ENCODE measurements at places on chromosomes 6 and 20. TPM values are rescaled to one million over a fixed set of nuclear protein-coding genes. Genes with fewer than 3 reads are reported as not detected.

Gene LST1
- total RNA-seq, result 139 TPM

Gene LPIN3
- 0.74 TPM for total RNA-seq

Gene MARCKS
- total RNA-seq, result 0.08 TPM

Gene ZNF391
- total RNA-seq, result 1.9 TPM

GRCh38 chr6:170033666-170034065 is 257.2 kb downstream of the DLL1 start:
- no peak for DNase-seq

DNA sequence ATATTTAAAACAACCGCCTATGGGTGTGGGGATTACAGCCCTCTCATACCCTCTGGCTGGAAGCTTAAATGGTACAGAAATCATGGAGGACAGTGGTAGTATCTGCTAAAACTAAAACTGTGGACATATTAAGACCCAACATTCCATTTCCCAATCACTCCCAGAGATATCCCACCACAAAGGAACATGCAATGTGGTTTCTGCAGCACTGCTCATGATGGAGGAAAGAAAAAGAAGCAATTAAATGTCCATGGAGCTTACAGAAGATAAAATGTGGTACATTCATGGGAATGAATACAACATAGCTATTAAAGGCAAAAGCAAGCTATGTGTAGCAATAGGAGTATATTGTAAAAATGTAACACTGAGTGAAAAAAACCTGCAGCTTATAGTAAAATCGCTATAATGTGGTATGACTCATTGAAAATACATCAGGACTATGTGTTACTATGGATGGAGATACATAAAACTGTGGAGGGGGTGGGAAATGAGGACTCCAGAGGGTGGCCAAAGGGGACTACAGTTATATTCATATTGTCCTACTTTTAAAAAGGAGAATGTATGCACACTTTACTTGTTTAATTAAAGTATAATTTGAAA is 22.9 kb upstream of the NNAT start:
- no peak for DNase-seq

DNA sequence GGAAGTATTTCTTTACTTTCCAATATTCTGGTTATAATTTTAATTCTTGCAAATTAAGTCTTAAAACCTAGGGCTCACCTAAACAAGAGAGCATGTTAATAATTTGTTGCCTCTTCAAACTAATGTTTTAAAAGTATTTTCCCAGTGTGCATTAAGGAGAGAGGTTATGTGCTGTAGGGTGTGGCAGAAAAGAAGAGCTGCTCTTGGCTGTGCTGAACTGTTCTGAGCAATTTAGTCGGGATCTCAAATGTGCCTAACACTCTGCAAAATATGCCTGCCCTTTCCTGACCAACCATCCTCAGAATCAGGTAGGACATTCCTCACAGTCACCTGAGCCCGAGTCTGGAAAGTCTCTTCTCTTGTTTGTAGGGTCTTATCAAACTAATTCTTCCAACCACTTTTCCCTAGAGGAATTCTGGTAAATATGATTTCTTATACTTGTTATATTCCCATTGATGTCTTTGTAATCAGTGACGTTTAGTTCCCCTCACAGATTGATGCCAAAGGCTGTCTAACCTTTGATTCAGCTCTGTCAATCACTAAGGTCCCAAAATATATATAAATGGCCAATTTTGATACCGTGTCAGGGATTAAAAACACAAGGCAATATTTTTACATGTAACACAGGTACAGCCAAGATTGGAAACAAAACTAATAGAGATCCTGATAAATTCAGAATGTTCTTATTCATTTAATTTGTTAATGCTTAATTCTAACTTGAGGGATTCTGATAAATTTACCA is 298.4 kb downstream of the ADGB start:
- no peak for DNase-seq

DNA sequence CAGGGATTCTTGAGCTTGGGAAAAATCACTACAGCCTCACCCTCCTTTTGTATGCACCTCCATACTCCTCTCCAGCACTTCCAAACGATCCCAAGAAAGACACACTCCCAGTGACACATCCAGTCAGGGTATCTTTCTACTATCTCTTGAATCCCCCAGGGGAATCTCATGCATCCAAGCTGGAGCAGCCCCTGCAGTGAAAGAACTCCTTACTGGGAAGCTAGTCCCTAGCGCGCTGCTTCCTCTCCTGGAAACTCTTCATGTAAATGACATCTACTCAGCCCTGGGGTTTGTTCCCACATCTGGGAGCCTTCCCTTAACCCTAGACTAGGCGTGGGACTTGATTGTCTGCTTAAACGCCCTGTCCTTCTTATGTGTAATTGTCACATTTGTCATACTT is 329.1 kb upstream of the QKI start:
- DNase-seq, result no peak

GRCh38 chr6:64160486-64160885 is 524.9 kb downstream of the PHF3 start:
- no peak for DNase-seq

- DNase-seq, result no peak
Measured at GRCh38 chr6:147855803-147856482, 347.5 kb downstream of the SAMD5 start.

DNA sequence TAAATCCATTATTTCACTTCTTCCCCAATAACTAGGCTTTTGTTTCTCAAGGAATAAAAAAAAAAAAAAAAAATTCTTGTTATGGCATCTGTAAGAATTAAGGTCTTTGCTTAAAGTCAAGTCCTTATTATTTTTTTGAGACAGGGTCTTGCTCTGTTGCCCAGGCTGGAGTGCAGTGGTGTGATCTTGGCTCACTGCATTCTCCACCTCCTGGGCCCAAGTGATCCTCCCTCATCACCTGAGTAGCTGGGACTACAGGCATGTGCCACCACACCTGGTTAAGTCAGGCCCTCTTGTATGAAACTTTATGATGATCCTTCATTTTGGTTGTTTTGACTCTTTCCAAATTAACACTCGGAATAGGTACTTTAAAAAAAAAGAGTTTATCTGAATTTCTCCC is 17.3 kb downstream of the DSTN start:
- no peak for DNase-seq

GRCh38 chr20:45857114-45857881 is at the start of the genes ACOT8 and ZSWIM3:
Gene ACOT8 (minus strand): TSS chr20:45857392. CDS start chr20:45857315, 77 bp downstream.
Gene ZSWIM3 (plus strand): TSS chr20:45857614. CDS start chr20:45857826, 212 bp downstream.
- peak; percentile 99 for DNase-seq

DNA sequence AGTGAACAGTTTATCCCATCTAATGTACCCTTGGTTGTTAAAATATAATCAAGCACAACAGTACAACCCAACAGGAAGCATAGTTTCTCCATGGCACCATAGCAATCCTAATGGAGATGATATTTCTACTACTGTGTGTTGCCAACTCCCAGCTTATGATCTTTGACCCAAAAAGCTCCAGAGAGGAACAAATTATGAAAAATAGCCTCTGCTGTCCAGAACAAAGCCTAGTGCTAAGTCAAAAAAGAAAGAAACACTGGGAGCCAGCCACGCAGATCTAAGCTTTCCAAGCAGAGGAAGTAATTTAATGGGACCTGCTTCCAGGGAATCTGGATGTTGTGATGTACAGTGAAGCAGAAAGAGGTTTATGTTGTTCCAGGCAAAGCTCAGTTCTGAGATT is 52.2 kb upstream of the TASP1 start:
- DNase-seq, result no peak

- no peak for DNase-seq
Measured at GRCh38 chr6:34181908-34182307, 36.0 kb upstream of the GRM4 start.

GRCh38 chr6:104639668-104640067 is 220.1 kb downstream of the HACE1 start:
- no peak for DNase-seq

GRCh38 chr6:28974505-28974904 is 30.6 kb downstream of the ZNF311 start:
- no peak for DNase-seq

- DNase-seq, result no peak
Measured at GRCh38 chr6:119643876-119644275, 294.3 kb upstream of the MAN1A1 start.

DNA sequence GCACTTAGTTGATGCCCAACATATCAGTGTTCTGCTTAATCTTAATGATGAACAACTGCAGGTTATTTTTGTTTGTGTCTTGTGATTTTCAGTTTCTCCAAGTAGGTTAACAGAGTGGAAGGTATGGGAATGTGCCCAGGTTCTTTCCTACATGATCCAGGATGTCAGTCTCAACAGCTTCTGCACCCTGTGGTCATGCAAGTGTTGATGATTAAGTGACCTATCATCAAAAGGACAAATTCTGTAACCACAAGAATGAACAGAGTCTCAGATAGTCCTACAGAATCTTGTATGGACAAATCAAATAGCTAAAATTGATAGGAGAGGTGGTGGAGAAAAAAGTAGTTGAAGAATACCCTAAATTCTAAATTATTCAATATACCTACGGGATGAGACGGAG is 26.1 kb downstream of the MAN1A1 start:
- DNase-seq, result no peak

GRCh38 chr6:169064194-169064593 is 189.5 kb downstream of the THBS2 start:
- no peak for DNase-seq

- DNase-seq, result no peak
Measured at GRCh38 chr6:35209081-35209480, 4.7 kb upstream of the SCUBE3 start.

- no peak for DNase-seq
Measured at GRCh38 chr20:58154113-58154512, 74.3 kb downstream of the ANKRD60 start.

- DNase-seq, result no peak
Measured at GRCh38 chr20:19380211-19380610, 167.8 kb downstream of the SLC24A3 start.

- no peak for DNase-seq
Measured at GRCh38 chr6:125558907-125559306, 190.5 kb upstream of the HEY2 start.

DNA sequence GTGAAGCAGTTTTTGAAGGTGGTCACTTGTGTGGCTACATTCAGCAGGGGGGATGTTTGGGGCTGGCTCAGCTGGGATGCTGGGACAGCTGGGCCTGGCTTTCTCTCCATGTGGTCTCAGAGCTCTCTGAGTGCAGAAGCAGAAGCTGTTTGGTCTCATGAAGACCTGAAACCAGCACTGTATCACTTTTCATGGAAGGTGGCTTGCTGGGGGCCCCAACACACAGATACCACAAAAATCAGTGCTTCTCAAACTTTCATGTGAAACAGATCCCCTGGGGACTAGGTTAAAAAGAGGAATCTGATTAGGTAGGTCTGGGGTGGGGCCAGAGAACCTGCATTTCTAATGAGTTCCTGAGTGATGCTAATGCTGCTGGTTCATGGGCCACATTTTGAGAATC is 347.3 kb downstream of the DHX35 start:
- DNase-seq, result no peak

DNA sequence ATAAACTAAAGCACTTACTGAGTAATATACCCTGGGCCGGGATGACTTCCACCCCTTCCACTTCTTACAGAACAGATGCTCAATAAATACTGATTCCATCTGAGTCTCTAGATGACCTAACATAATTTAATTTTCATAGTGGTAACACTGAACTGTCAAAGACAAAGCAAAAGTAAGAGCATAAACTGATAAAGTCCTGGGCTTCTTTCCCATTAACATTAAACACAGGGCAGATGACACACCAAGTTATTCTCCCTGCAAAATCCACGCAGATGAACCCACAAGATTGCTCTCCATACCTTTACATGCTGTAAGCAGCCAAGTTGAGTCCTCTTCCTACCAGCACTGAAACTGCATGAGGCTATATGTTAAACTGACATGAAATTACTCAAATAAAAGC is 27.1 kb downstream of the AGPAT4 start:
- DNase-seq, result no peak

DNA sequence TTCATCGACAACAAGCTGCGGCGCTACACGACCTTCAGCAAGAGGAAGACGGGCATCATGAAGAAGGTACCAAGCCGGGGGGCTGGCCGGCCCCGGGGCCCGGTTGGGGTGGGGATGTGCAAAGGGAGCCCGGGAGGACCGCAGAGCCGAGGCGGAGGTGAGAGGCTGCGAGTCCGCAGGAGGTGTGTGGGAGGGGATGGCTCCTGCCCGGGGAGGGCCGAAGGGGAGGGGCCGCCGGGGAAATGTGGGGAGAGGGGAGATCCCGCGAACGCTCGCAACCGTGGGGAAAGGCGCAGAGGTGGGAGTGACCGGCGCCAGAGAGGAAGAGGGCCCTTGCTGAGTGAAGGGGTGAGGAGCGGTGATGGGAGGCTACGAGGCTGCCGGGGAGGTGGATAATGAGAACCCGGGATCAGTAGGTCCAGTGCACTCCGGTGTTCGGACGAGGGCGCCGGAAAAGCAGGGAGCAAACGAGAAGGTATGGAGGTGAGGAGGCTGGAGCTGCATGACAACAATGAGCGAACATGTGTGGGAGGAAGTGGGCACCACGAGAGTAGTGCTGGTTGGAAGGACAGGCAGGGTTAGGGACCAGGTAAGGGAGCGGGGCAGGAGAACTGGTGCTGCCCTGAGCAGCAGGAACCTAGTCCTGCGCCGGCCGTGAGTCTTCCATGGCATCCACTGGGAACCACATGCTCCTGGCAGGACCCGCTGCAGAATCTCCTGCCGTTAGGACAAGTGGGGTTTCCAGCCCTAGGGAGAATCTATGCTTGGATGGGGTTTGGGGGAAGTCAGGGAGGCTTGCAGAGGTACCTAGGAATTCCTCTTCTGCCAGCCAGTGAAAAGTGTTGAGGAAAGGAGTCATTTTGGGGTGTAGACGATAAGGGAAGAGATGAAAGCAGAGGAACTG is 1.3 kb downstream of the SRF start:
- DNase-seq, result peak; percentile 54

DNA sequence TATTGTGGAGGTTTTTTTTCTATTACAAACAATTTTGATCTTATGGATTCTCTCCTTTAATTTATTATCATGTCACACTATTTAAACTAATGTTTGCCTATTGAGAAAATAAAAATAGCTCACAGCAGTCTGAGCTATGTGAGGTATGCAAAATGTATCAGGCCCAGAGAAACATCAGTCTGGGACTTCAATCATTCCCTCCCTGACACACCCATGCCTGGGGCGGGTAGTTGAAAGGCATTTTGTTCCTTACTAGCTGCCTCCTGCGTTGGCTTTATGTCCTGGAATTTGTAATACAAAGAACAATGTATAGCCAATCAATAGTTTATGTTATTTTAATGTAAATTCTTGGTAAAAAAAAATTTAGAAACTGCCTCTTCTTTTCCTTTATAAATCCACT is 403.3 kb downstream of the EPM2A start:
- DNase-seq, result no peak

- no peak for DNase-seq
Measured at GRCh38 chr6:20202699-20203302, 9.5 kb downstream of the MBOAT1 start.
